GM12878 (cell line): ENCODE measurements at places on chromosomes 4 and X.

DNA sequence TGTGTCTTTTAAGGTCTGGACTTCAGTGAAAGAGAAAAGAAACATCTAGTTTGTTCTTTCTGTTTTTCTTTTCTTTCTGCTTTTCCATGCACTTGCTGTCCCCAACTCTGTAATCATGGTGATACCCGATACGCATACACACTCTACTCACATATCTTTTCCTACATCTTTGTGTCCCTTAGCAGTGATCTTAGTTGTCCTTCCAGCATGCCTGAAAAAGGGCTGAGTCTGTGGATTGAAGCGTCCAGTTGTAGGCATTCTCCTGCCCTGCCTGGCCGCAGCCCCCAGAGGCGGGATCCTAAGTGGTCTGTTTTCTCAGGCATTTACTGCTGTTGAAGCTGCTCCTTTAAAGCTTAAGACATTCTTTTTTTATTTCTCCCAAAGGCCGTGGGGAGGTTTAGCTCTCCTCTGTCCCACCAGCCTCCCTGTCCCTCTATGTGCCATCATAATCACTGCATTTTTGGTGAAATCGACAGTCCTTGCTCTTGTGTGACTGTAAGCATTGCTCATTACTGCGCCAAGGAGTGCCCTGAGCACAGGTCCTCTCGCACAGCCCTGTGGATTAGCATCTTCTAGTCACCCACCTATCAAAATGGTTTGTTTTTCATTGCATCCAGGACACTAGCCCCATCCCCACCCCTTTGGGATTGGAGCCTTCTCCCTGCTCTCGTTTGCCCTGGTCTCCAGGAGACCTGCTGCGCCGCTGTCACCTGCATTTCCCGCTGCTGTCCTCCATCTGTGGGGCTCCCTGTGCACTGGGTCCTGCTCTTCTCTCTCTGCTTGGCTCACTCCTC lies 4.4 kb downstream of the RGS12 start:
- no peak for DNase-seq

- peak; percentile 89 for DNase-seq
These were observed 14.3 kb downstream of the ANTXR2 start for GRCh38 chr4:80058740-80059139.

DNA sequence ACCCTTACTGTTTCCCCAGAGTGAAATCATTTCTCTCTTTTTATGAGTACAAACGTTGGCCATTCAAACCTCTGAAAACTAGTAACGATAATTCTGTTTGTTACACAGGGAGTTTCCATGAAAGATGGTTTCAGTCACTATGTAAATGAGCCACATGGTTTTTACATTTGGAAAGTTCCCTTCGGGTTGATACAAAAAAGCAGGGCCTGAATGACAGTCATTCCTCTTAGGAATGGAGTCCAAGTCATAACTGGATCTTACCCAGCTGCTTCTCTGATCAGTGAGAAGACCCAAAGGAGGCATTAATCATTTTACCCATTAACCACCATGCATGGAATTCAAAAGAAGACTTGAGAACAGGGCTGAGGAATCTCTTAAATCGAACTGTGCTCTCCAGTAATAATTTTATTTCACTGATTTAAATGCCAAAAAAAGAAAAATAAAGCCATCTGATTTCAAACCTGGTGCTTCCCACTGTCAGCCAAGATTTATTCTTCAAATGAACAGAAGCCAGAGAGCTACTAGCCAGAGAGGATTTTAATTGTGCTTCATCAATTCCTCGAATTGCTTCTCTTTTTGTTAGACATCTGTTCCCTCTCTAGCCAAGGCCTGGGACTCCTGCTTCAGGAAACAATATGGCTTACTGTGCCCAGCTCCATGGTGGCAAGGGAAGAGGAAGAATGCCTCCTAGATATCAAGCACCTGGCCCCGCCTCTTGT lies 3.2 kb downstream of the SOWAHB start:
- peak; percentile 17 for DNase-seq

GRCh38 chrX:18964901-18965300 lies 19.0 kb downstream of the PHKA2 start:
- no peak for DNase-seq

DNA sequence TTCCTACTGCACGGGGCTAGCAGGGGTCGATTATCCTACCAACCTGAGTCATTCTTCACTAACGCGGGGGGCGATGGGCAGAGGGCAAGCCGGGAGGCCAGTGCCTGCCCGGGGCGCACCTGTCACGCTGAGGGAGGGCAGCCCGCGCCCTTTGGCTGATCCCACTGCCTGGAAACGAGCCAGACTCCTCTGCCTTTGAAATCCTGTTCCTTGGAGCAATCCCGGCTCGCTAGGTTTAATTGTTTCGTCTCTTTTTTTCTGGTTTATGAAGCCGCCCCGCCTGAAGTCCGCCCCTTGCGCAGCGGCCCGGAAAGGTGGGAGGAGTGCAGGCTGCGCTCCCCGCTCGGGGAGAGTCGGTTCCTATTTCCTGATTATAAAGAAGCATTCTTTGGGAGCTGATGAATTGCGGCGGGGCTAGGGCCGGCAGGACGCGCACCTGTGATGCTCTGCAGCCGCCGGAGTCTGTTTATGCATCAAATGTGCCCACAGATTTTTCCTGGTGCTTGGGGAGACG lies 484.2 kb downstream of the BCOR start:
- DNase-seq = no peak

- no peak for DNase-seq
These were observed 78.3 kb upstream of the UNC5C start for GRCh38 chr4:95627024-95627605.

DNA sequence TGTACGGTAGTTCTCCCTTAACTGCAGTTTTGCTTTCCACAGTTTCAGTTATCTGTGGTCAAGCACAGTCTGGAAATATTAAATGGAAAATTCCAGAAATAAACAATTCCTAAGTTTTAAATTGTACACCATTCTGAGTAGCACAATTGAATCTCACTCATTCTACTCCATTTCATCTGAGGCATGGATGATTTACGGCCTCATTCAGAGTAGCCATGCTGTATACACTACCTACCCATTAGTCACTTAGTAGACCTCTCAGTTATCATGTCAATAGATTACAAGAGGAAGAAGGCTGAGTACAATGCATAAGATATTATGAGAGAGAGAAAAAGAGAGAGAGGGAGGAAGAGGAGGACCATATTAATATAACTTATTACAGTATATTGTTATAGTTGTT lies 77.5 kb downstream of the ENOX2 start:
- DNase-seq = no peak

DNA sequence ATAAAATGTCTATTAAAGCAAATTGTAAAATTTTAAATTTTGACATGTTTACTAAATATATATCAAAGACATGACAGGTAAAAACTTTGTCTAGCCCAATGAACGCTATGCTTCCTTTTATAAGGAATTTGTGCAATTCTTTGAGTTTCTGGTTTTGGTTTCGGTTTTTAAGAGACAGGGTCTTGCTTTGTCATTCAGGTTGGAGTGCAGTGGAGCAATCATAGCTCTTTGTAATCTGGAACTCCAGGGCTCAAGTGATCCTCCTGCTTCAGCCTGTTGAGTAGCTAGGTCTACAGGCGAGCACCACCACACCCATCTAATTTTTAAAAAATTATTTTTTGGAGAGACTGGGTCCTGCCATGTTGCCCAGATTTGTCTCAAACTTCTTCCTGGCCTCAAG lies 60.7 kb downstream of the BLTP1 start:
- DNase-seq = no peak

DNA sequence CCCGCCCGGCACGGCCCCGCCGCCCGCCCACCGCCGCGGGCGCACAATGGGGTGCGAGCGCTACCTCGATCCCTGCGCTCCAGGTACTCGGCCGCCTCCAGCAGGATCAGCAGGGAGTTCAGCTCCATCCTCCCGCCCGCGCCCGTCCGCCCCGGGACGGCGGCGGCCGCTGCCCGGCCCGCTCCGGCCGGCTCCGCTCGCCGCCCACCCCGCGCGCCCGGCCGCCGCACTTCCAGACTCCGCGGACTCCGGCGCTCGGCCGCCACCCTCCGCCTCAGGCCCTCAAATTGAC lies at the start of gene MXD4:
Gene MXD4 (minus strand): TSS at position 257 of the 292 bp plus-strand sequence. CDS start 129 bp downstream, at position 128.
- DNase-seq = no peak

GRCh38 chr4:37839426-37839825 lies 12.9 kb downstream of the PGM2 start:
- no peak for DNase-seq

GRCh38 chr4:87949961-87950360 lies 25.6 kb upstream of the SPP1 start:
- no peak for DNase-seq

GRCh38 chrX:12970691-12971202 lies 4.2 kb upstream of the TMSB4X start:
- DNase-seq = peak; percentile 55

DNA sequence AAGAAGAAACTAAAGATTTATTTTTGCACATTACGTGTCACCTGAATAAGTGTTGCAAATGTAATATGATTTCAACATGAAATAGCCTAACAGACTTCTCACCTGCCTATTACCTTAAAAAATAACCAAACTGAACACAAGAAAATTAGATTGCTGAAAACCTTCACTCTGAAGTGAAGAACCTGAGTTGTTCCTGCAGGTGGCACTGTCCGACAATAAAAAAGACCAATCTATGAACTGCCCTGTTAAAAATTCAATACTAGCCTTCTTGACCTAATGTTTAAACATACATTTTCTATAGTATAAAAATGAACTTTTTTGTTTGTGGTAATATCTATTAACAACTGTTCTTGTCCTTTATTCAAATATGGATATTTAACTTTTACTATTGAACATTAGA lies 69.2 kb upstream of the PNPLA4 start:
- no peak for DNase-seq

GRCh38 chrX:17829566-17829965 lies 31.5 kb downstream of the RAI2 start:
- no peak for DNase-seq

- DNase-seq = no peak
These were observed 181.3 kb upstream of the STK26 start for GRCh38 chrX:131841496-131842437.
